CD14-positive monocyte (primary cell): ENCODE measurements at places on chromosomes 7 and 10. TPM values are rescaled to one million over a fixed set of nuclear protein-coding genes. Genes with fewer than 3 reads are reported as not detected.

Gene ADAP1
- polyA plus RNA-seq, result 72.2 TPM

DNA sequence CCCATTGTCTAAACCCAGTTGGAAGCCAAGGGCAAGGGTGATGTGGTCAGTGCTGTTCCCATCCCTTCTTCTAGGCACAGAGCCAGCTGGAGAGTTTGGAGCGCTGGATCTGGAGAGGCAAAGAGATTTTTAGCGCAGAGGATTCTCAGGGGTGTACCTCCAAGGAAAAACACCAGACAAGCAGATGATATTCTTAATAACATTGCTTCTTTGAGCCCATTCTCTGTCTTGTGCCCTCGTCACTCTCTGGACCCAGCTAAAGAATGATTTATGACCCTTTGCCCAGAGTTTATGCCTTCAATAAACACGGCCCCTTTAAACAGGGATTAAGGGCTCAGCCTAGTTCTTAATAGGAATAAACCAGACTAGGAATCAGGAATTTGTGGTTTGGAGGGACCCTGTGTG is 4.7 kb upstream of the HIP1 start:
- H3K27me3 ChIP-seq, result no peaks in the 10 kb centered on the region
- no peak for DNase-seq
- no peak overlapping the region for H3K27ac ChIP-seq
- no peaks in the 10 kb centered on the region for H3K36me3 ChIP-seq
- peaks cover 28% of the 10 kb centered on the region for H3K4me1 ChIP-seq

DNA sequence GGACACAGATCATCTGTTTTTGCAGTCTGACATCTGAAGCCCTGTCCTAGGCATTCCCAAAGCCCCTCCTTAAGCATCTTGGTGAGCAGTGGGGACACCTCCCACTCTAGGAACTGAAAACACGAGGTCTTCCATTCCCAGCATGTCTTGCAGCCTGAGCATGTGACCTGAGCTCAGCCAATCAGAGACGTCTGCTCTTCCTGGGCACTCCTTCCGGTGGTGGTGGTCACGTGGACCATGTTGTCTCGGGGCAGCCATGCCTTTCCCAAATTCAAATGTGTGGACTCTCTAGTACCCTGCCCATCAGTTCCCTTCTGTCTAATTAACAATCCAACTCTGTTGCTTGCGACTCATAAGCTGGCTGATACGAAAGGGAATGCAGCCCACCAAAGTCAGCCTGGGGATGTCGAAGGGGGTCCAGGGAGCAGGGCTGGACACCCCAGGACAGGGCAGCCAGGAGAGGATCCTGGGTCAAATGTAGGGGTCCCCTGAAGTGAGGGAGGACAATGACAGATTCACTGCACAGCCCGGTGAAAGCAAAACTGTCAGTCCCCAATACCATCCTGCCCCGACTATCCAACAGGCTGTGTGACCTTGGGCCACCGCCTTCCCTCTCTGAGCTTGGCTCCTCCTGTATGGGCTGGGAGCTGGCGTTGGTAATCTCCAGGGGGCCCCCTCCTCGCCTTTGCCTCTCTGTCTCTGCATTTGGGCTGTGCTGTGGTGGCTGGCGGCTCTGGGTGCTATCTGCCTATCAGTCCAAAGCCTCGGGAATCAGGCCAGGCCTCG is 57.4 kb upstream of the BAIAP2L1 start:
- no peak overlapping the region for H3K4me3 ChIP-seq
- no peaks in the 10 kb centered on the region for H3K27me3 ChIP-seq
- no peak for DNase-seq

- no peaks in the 10 kb centered on the region for H3K36me3 ChIP-seq
- no peak for DNase-seq
- H3K27ac ChIP-seq, result no peak overlapping the region
- H3K27me3 ChIP-seq, result no peaks in the 10 kb centered on the region
- no peaks in the 10 kb centered on the region for H3K4me1 ChIP-seq
Observed at GRCh38 chr10:46234431-46235060, 52.3 kb upstream of the ANTXRL start.

DNA sequence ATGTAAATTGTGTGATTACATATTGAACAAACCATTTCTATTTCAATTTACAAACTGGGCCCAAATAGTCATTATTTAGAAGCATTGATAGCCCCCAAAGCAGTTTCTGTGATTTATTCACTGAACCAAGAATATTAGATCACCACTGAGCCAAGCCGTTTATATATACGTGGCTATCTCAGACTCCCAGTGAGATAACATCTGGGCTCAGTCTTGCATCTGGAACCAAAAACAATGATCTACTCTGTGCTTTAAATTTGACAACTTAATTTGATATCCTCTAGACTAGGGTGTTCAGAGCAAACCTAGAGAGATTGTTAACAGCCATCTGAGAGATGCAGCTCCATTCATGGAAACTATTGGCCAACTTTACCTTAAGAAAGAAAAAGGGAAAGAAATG is 41.4 kb upstream of the BTBD16 start:
- H3K4me3 ChIP-seq, result no peak overlapping the region
- no peaks in the 10 kb centered on the region for H3K4me1 ChIP-seq
- no peak for DNase-seq
- no peaks in the 10 kb centered on the region for H3K27me3 ChIP-seq
- H3K36me3 ChIP-seq, result no peaks in the 10 kb centered on the region
- H3K27ac ChIP-seq, result no peak overlapping the region

- no peak overlapping the region for H3K27ac ChIP-seq
- no peak for DNase-seq
- H3K4me3 ChIP-seq, result no peak overlapping the region
- peaks cover 5% of the 10 kb centered on the region for H3K27me3 ChIP-seq
- H3K36me3 ChIP-seq, result no peaks in the 10 kb centered on the region
Observed at GRCh38 chr10:68576118-68576517, 16.0 kb downstream of the TET1 start.

DNA sequence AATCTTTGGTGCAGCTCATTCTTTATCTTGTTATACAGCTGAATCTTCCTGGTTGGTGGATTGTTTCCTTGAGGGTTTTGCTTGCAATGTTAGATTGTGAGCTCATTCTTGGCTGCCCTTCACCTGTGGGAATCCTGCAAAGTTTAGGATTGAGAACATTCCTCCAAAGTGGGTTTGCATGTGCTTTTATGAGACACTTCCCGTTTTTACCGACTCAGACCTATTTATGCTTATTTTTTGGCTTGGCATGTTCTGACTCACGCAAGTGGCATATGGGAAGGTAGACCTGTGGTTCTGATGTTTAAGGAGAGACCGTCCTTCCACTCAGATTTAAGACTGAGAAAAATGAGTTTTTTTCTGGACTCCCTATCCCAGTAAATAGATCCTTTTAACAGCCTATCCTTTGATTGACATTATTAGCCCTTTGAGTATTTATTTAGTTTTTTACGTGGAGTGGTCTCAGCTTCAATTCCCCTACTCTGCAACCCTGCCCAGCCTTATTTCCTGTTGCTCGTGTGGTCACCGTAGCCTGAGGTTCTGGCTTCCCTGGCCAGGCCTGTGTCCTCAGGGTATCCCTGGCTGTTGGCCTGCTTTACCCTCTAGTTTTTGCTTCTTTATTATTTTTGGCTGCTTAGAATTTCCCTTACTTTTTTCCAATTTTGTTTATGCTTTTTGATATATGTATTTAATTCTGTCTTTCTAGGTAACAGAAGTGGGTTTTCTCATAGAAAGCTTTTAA is 13.4 kb upstream of the PRF1 start:
- peak; percentile 37 for DNase-seq
- no peaks in the 10 kb centered on the region for H3K4me1 ChIP-seq
- H3K4me3 ChIP-seq, result no peak overlapping the region
- no peaks in the 10 kb centered on the region for H3K27me3 ChIP-seq
- no peak overlapping the region for H3K27ac ChIP-seq

- no peak overlapping the region for H3K27ac ChIP-seq
- H3K27me3 ChIP-seq, result peaks cover 4% of the 10 kb centered on the region
- H3K36me3 ChIP-seq, result peaks cover 16% of the 10 kb centered on the region
- H3K4me3 ChIP-seq, result no peak overlapping the region
- DNase-seq, result no peak
- H3K4me1 ChIP-seq, result peaks cover 12% of the 10 kb centered on the region
Observed at GRCh38 chr7:123538897-123539296, 4.5 kb upstream of the IQUB start.

Gene TEX36
- not detected for polyA plus RNA-seq

DNA sequence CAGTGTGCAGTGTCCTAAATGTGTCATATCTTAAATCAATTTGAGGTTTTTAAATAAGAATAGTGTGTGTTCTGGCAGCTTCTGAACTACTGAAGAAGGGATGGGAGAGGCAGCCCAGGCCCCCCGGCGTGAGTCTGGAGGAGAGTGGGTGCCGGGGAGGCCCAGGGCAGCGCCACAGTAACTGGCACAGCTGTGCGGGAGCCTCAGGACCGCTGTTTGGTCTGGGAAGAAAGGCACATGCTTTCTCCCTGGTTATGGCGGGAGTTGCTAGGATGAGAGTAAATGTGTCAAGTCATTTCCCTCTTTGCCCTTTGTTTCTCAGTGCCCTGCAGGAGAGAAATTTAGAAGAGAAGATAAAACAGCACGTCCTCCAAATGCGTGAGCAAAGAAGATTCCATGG is 31.9 kb upstream of the PWWP2B start:
- H3K4me1 ChIP-seq, result no peaks in the 10 kb centered on the region
- DNase-seq, result no peak
- H3K27ac ChIP-seq, result no peak overlapping the region
- H3K27me3 ChIP-seq, result no peaks in the 10 kb centered on the region
